ENCODE measurements at places on chromosomes 13 and 19. TPM values are rescaled to one million over a fixed set of nuclear protein-coding genes. Genes with fewer than 3 reads are reported as not detected.

DNA sequence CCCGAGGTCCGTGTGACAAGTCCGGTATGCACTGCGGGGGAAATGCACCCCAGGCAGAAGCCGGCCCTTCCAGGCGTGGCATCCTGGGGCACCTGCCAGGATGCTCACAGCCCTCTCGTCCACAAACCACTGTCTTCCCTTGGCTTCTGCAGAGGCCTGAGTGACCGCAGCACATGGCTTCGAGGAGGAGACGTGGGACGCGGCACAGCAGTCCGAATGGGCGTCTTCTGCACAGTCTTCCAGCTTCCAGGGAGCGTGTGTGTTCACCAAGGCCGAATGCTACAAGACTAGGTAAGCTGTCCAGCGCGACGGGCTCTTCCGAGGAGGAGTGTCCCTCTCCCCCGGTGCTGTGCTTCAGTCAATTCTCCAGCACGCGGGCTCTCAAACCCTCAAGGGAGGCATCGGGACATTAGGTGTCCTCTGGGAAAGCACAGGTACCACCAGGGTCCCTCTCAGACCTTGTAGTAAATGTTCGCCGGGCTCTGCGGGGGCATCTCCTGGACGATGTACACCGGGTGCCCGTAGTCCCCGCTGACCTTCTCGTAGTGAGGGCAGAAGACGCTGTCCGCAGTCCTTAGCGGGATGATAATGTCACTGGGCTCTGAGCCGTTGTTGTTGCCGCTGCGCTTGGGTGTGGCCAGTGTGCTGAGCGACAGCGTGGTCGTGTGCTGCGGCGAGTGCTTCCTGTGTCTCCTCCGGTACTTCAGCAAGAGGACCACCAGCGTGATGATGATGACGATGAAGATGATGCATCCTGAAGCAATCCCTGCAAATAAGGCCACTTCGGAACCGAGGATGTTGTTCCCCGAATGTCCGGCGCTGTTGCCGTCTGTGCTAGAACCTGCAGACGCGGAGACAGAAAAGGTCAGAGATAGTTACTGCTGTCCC is 42.6 kb downstream of the EFNB2 start:
- DNase-seq, result no peak

GRCh38 chr19:29881386-29881785 is 60.7 kb upstream of the URI1 start:
- no peak for DNase-seq

- DNase-seq, result no peak
Measured at GRCh38 chr19:41311072-41311471, 1.1 kb downstream of the CCDC97 start.

GRCh38 chr19:507286-508203 is at the start of gene TPGS1:
TSS of gene TPGS1 (plus strand) at chr19:507497. CDS start at chr19:507507, 10 bp downstream.
- DNase-seq, result peak; percentile 92

COL5A3 gene
- total RNA-seq, result 0.77 TPM

GRCh38 chr19:32887572-32888215 is 18.1 kb upstream of the SLC7A9 start:
- DNase-seq, result no peak

DNA sequence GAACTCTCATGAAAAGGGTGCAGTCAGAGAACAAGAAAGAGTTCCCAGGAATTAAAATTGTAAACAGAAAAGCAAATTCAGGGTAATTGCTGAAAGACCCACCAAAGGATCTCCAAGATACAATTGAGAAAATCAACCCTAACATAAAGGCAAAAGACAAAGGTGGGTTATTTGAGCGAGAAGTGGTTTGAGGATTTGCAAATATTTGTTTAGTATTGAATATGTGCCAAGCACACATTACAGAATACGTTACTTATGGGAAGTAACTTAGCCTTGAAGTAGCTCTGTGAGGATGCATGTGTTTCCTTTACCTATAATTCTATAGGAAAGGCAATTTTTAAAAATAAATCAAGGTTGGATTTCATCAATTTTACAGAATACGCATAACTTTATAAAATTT is 10.0 kb upstream of the CEACAM21 start:
- no peak for DNase-seq

GRCh38 chr19:30855442-30855841 is 483.3 kb downstream of the ZNF536 start:
- DNase-seq, result no peak

C13orf42 gene
- not detected for total RNA-seq

GRCh38 chr19:23222998-23223652 is 27.1 kb downstream of the ZNF724 start:
- DNase-seq, result no peak
